ENCODE measurements at places on chromosomes 16 and 17.

DNA sequence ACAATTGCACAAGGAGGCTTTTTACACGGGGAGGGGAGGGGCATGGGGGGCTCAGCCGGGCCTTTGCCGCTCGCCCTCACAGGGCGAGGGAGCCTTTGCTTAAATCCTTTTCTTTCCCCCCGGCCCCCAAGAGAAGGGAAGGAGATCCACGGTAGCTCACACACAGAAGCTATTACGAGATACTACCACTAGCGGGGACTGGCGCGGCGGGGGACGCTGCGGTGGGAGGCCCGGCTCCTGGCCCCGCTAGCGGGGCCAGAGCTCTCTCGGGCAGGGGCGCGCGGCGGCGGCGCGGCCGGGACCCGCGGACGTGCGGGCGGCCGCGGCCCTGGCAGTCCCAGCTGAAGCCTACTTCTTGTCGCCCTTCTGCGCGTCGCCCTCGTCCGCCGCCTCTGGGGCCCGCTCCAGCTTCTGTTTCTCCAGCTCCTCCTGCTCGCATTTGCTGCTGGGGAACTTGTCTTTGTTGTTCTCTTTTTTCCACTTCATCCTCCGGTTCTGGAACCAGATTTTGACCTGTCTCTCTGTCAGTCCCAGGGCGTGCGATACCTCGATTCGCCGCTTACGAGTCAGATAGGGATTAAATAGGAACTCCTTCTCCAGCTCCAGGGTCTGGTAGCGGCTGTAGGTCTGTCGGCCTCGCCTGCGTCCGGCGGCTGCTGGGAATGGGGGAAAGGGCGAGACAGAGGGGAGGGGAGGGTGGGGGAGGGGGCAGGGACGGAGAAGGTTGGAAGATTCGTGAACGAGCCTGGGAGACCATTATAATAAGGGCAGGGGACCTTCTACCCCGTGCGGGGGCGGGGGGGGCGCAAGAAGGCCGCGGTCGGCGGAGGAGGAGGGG is 2.0 kb downstream of the HOXB8 start:
- no peak for DNase-seq

GRCh38 chr17:3851461-3852100 is 5.5 kb upstream of the NCBP3 start:
- no peak for DNase-seq

- DNase-seq: no peak
These were observed 724 bp downstream of the UBE2I start for GRCh38 chr16:1309888-1310831.

GRCh38 chr17:22337467-22337866 is 645.1 kb downstream of the KCNJ18 start:
- no peak for DNase-seq

DNA sequence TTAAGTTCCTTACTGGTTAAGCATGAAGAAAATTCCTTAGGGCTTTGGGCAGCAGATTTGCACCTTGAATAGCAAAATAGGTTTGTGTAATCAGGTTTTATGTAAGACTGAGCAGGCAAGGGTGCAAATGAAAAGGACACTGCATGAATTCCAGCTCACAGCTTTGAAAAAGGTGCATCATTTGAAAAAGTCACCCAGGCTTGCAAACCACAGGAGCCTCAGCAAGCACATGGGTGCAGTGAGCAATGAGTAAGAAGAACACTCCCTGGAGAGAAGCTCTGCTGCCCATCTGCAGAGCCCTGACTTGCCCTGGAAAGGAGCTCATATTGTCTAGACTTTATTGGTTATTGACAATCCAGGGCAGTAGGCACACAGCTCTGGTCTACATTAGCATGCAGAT is 165.6 kb upstream of the KCNJ16 start:
- no peak for DNase-seq
